ENCODE measurements at places on chromosomes 13 and 19.

DNA sequence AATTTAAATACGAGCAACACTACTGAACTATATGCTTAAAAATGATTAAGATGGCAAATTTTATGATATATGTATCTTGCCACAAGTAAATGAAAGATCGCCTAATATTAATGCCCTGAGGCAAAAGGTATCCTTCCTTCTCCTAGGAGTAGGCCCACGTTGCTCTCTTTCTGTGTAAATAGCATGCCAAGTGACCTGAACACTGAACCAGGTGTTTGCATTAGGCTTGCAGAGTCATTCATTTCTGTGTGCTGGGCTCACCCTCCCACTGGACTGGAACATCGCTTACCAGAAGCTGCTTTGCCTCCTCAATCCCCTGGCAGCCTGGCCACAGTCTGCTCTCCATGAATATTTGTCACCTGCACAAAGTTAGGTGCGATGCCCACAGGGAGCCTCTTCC lies 83.3 kb upstream of the TNFSF11 start:
- DNase-seq, result no peak

GRCh38 chr13:82674546-82674945 lies 1207.7 kb downstream of the SLITRK1 start:
- no peak for DNase-seq

DNA sequence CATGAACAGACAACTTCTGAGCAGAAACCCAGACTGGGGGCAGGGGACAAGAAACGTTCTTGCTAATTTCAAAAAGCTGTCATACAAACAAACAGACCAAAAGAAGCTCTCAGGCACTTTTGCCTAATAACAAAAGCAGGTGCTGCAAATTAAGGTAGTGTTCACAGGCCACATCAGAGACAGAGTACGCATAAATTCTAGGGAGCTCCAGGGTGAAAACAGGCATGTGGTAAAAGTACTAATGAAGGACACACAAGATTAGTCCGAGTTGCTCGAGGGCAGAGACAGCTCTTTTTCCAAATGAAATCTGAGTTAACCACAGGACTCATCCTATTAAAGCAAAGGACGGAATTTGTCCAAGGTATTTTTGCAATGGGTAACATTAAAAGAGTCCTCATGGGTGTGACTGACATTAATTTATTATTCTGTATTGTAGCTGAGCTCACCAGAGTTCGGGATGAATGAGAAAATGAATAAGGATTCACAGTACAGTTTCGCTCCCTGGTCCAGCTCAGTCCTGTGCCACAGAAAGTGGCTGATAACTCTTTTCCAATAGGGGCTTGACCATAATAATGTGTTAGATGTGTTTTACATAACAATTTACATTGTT lies 197.3 kb downstream of the LHFPL6 start:
- peak; percentile 34 for DNase-seq

- peak; percentile 80 for DNase-seq
Observed at GRCh38 chr19:49999371-50000010, 25.7 kb downstream of the VRK3 start.

GRCh38 chr19:56309511-56310185 lies 5.0 kb downstream of the ZSCAN5A start:
- DNase-seq, result peak; percentile 24

DNA sequence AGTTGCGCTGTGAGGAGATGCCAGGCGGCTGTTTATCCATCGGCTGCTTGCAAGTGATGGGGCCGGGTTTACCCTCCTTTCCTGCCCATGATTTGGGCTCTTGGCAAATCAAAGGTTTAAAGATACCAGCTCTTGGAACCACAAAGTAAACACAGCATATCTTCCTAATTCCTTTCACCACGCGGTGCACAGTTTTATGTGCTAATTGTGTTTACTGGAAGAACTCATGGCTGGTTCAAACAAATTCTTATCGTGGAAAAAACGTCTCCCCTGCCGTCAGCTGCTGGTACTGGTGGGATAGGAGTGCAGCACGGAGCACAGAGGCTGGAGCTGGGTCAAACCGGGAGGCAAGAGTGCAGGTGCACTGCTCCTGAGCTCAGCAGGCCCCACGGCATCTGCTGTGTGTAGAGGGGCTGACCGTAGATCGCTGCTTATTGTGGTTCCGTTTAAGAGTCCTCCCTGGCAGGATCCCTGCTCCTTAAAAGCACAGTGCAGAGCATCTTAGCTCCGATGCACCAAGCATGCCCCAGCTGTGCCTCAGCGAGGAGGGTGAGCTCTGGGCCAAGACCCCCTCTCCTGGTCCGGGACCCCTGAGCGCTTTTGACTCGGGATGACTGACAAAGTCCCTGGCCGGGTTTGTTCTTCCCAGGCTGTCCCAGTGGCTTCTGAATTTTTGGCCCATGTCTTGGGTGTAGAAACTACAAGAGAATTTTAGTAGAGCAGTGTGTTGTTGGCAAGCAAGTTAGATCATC lies 51.3 kb upstream of the GAS6 start:
- DNase-seq, result peak; percentile 5

DNA sequence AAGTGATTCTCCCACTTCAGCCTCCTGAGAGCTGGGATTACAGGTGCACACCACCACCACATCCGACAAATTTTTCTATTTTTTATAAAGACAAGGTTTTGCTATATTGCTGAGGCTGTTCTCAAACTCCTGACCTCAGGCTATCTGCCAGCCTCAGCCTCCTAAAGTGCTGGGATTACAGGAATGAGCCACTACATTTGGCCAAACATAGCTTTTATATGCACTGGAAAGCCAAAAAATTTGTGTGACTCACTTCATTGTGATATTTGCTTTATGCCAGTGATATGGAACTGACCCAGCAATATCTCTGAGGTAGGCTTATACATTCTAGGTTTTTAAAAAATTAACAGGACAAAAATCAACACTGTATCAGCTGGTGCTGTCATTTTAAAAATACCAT lies 26.8 kb upstream of the ACOD1 start:
- no peak for DNase-seq

DNA sequence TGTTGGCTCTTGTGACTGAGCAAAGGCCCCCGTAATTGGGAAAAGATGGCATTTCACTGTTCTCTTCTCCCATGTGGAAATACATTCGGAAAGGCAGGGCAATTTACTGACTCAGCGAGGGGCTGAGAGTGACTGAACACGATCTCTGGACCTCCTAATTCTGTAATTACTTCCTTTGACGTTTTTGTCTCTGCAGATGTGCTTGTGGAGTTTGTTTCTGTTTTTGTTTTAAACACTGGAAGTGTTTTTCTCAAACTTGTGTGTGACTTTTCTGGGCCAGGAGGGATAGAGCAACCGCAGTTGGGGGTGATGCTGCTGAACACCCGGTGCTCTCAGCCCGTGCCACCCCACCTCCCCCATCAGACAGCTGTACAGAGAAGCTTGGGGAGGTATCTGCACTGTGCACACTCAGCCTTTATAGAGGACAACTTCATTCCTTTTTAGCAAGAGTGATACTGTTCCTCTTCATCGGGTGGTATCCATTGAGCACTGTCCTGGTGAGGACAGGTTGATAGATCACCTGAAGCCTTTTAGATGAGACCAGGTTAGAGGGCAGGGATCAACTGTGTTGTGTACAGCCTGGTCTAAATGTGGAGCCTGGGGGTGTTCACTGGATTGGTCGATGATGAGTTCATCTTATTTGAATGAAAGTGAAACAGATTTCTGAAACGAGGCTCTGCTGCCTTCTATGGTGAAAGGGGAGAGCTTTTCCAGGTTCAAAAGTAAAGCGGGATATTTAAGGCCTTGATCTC lies 117.4 kb downstream of the ESD start:
- peak; percentile 45 for DNase-seq

All from NCI-H2081 (cell line).